ENCODE measurements at places on chromosomes 5 and 9.

GRCh38 chr5:26482810-26483375, 555.5 kb downstream of the CDH9 start:
- no peak for DNase-seq

- no peak for DNase-seq
Observed at GRCh38 chr9:21831841-21832509, 29.5 kb downstream of the MTAP start.

DNA sequence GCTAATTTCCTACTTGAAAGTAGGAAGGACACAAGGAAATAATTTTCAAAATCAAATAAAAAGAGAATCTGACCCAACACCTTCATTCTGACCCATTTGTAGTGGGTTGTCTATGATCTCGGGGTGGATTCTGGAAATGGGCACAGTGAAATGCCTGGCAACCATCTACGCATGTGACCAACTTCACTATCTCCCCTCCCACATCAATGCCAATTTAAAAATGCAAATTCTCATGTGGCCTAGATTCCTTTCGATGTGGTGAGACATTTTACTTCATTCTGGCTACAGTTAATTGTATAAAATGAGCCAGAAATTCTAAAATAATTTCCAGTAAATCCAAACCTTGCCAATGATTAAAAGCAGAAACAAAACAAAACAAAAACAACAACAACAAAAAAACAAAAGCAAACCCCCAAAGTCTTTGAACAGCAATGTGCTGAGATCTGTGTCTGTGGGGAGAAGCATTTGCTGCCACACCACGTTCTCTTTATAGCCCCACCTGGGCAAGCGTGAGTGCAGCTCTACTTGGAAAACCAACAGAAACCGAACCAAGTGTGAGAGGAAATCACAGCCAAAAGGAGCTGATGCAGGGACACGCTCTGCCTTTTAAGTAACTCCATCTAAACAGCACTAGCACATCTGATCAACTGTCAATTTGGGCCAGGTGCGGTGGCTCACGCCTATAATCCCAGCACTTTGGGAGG, 59.0 kb downstream of the USP20 start:
- DNase-seq: no peak

- no peak for DNase-seq
Observed at GRCh38 chr9:99721898-99722297, 99.8 kb upstream of the NR4A3 start.

DNA sequence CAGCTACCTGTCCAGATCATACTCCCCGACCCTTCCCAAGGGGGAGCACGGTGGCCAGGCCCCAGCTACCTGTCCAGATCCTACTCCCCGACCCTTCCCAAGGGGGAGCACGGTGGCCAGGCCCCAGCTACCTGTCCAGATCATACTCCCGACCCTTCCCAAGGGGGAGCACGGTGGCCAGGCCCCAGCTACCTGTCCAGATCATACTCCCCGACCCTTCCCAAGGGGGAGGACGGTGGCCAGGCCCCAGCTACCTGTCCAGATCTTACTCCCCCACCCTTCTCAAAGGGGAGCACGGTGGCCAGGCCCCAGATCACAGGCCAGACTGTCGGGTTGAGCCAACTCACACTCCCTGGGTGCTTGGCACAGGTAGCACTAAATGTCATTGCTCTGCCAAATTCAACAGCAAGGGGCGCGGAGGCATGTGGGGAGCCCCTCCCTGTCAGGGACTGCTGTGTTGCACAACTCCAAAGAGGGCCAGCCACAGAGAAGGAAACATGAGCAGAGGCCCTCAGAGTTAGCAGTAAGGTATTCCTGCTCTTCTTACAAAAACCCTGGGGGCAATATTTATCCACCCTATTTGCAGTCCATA, 136.9 kb downstream of the OLFM1 start:
- DNase-seq: no peak

Measured in T-cell (primary cell).